ENCODE measurements at places on chromosomes 3 and 15.

GRCh38 chr3:170572665-170573253 is 13.1 kb downstream of the SLC7A14 start:
- DNase-seq = no peak

DNA sequence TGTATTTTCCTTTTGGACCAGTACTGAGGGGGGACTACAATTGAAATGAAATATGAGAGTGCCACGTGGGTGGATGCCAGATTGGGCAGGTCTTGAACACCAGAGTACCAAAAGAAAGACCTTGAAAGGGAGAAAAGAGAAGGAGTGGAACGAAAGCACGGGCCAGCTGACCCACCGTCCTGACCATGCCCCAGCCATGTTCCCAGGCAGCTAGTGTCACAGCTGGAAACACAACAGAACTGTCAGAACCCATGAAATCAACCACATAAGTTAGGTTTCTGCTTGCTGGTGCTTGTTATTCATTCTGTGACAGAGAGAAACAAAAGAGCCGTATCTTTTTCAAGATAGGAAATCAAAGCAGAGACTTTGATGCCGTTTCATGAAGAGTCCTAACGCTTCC is 268.8 kb downstream of the MEX3B start:
- no peak for DNase-seq

DNA sequence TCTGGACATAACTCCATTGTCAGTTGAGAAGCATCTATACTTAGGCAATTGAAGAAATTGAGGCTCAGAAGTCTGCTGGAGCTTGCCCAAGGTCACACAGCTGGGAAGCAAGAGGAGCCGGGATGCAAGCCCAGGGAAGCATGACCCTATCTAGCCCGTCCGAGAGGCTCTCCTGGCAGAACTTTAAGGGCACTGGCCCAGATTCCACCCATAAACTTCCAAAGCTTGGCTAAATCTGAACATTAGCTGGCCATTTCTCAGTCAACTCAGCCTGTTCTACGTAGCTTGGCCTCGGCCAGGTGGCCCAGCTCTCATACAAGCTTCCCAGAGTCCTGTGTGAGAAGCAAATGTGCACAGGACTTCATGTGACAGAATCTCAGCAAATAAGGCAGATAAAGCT is 75.8 kb downstream of the LRIG1 start:
- DNase-seq = no peak

DNA sequence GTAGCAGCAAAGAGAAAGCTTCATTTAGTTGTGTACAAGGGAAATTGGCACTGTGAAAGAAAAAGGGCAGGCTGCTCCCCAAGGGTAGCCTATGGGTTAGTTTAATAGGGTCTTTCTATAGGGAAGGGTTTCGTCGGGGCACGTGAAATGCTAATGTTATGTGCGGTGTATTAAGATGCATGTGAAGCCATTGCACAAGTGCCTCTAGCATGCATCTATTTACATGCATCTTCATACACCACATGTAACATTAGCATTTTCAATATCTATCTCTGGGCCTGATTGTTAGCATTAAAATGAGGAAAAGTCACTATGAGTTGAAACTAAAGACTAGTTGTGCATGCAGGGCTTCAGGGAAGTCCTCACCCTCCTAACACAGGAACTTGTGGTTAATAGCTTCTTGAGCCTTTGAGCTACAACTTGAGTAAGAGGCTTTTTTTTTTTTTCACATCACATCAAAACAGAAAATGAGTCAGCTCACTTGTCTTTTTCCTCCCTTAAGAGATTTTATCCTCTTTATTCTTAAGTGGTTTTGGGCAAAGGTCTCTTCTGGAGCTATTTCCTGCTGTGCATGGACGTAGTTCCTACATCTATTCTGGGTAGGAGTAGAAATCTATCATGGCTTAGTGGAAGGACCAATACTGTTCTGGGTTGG is 613.4 kb downstream of the ZPLD1 start:
- DNase-seq = no peak

GRCh38 chr3:131387796-131388489 is 6.4 kb downstream of the NUDT16 start:
- no peak for DNase-seq

DNA sequence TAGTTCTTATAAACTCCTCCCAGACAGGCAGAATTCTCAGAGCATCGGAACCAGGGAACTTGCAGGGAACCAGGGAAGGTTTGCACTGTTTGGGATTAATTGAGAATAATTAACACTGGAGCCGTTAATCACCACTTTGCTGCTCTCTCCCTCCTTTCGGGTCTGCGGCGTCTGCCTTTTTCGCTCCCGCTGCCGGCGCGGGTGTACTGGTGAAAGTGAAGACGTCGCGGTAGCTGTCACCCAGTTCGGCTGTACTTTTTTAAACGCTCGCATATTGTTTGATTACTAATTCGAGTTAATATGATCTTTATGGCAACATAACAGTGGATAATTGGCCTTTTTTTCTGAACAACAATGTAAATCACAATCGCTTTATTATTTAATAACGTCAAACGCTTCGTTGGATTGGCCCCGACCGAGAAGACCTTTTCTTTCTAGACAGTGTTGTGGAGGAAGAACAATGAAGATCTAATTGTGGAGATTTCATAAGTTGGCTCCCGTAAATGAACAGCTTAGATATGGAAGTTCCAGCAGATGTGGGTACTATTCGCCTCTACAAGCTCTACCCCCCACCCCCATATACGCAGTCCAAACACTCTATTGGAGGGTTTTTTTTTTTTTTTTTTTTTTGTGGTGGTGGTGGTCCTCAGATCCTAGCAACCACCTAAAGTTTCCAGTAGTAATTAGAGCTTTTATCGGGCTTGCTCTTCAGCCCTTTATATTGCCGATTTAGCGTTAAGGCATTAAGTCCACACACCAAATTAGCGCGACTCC is 12.7 kb downstream of the SOX2 start:
- DNase-seq = no peak

DNA sequence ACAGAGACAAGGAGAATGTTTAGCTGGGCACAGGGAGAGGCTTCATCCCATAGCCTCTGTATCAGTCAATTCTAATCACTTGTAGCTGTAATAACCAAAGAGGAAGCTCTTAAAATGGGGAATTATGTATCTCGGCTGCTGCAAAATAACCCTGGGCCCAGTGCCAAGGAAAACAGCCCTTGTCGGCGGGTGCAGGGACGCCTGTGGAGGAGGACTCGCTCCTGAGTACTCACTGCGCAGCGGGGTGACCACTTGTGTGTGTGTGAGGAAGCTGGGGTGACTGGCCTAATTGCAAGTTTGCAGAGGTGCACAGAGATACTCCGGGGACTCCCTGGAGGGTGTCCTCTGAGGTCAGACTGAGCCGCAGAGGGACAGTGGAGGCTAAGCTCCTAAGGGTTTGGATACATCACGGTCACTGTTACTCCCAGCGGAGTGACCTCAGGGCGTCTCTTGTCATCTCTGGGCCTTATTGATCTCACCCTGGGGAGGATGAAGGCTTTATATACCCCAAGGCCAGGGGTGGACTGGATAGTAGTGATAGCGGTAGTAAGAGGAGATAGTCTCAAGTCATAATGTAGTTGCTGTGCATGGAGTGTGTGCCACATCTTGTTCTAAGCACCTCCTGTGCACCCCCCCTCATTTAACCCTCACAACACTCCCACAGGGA is 37.2 kb downstream of the SLC6A6 start:
- no peak for DNase-seq

Measured in activated T-helper 1 cell treated with anti-CD3 and anti-CD28 coated beads, Interleukin-2, amount 50 U/mL, for 16 hours (primary cell).